ENCODE measurements at places on chromosomes 2 and 18.

- no peak for DNase-seq
Observed at GRCh38 chr2:203327582-203327900, 653 bp upstream of the ABI2 start.

DNA sequence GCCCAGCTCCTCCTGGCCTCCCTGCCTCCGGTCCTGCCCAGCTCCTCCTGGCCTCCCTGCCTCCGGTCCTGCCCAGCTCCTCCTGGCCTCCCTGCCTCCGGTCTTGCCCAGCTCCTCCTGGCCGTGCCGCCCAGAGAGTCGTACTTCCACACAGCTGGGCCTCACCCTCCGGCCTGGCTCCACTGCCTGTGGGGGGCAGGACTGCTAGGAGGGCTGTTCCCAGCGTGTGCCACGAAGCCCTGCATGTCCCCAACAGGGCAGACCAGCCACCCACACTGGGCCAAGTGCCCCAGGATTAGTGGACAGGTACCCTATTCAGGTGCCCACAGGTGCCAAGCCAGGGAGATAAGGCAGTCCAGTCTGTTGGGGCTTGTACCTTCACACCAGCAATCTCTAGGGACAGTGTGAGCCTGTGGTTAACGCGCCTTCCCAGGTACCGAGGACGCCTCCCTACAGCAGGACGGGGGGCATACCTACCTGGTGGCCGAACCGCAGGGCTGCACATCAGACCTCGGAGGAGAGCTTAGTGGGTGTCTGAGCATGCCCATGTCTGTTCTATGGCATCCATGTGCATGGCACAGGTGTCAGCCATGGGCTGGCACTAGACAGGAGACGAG is 5.3 kb downstream of the GPC1 start:
- no peak for DNase-seq

GRCh38 chr2:11589316-11589940 is 55.6 kb downstream of the GREB1 start:
- DNase-seq, result no peak

- DNase-seq, result no peak
Observed at GRCh38 chr2:198143156-198143555, 338.8 kb downstream of the PLCL1 start.

GRCh38 chr2:187748958-187749357 is 194.7 kb upstream of the TFPI start:
- DNase-seq, result no peak

Data from stimulated activated CD4-positive, alpha-beta T cell treated with anti-CD3 and anti-CD28 coated beads, Interleukin-4, amount 100 ng/mL, for 4 hours (primary cell).